Upper lobe of left lung (tissue), 6 donors: ENCODE measurements at places on chromosomes 4 and X. TPM values are rescaled to one million over a fixed set of nuclear protein-coding genes. Genes with fewer than 3 reads are reported as not detected.

DNA sequence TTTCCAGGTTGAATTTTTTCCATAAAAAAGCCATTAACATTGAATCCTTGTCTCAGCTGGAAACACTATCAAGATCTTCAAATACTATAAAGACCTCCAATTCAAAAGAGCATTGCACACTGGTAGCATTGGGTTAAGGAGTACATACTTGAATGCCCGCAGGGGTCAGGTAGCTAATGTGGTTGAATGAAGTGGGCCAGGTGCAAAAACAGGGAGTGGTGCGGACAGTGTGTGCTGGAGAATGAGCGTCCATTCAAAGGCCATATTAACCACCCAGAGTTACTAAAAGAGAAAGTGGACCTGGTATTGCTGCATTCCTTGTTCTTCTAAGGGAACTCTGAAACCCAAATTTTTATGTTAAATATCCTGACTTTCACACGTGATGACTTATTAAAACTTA is 91.6 kb downstream of the NYX start:
- DNase-seq: no peak

- DNase-seq: no peak
Measured at GRCh38 chr4:67550857-67551256, 5.6 kb upstream of the CENPC start.

DNA sequence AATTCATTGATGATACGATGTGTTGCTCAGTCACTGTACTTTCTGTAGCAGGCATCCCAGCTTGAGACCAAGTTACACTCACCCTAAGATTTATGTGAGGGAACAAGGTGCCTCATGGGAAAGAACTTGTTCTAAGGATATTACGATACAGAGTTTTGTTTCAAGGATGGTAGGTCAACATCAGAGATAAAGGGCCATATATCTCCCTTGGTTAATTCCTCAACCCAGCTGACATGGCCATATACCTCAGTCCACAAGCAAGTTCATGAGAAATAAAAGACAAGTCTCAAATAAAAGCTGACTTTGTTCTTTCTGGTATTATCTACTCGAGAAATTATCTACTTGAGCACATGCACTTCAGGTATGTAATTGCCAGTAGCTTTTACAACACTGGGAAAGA is 1535.9 kb upstream of the IGFBP7 start:
- DNase-seq: no peak

CORIN gene
- total RNA-seq: 2.1 TPM

BEND2 gene
- total RNA-seq: 0.15 TPM

HS6ST2 gene
- 0.30 TPM for total RNA-seq
